ENCODE measurements at places on chromosomes 7 and 10.
A peak's percentile ranks its signal among the peaks of the same experiment; 100 is the strongest.

DNA sequence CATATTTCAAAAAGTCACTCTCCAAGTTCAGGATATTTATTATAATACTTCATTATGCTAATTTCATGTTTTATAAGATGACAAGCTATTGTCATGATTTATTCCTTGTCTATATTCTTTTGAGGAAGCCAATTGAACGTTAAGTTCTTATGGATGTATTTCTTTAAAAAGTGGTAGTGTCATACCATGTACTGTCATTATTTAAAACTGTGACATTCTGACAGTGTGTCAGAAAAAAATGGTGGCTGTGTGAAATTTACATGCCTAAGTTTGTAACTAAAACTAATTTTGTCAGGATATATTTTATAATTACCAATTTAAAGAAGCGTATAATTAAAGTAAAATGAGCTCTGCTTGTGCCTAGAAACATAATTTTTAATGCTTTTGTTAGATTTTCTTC is 158.9 kb upstream of the HDAC9 start:
- no peak for DNase-seq

- peak; percentile 62 for DNase-seq
These were observed 49.9 kb downstream of the PWWP2B start for GRCh38 chr10:132446661-132447445.

GRCh38 chr7:35549781-35550180 is 145.2 kb downstream of the HERPUD2 start:
- no peak for DNase-seq

GRCh38 chr7:99221866-99222265 is 14.0 kb upstream of the KPNA7 start:
- no peak for DNase-seq

- no peak for DNase-seq
These were observed 40.3 kb upstream of the ARID5B start for GRCh38 chr10:61860964-61861758.

- no peak for DNase-seq
These were observed 42.1 kb upstream of the ANAPC16 start for GRCh38 chr10:72173619-72174296.

GRCh38 chr10:69801094-69801433 is 642 bp upstream of the COL13A1 start:
- peak; percentile 39 for DNase-seq

DNA sequence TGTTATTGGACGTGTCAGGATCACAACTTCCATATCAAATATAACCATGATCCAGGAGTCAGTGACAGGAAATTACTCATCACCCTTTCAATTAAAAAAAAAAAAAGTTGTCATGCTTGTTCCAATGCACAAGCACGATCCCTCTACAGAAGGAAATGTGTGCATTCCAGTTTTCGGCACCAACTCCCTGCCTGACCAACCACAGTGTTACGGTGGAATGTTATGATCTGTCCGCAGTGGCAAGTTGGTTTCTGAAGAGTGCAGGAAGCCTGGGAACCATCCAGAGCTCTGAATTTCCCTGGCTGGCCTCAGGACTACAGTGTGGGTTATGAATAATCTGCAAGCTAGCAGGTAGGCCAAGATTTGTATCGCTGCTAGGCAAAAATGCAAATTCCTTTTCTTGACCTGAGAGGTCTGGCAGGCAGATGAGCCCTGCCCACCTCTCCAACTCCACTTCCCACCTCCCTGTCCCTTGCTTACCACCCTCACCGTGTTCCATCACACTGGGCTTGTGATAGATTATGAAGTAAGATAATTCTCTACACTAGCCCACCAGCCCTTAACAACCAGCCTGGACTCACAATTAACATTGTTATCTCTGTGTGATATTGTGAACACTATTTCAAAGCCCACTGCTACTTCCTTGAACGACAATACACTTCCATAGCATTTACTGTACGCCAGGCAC is 20.4 kb downstream of the FRMPD2 start:
- no peak for DNase-seq

DNA sequence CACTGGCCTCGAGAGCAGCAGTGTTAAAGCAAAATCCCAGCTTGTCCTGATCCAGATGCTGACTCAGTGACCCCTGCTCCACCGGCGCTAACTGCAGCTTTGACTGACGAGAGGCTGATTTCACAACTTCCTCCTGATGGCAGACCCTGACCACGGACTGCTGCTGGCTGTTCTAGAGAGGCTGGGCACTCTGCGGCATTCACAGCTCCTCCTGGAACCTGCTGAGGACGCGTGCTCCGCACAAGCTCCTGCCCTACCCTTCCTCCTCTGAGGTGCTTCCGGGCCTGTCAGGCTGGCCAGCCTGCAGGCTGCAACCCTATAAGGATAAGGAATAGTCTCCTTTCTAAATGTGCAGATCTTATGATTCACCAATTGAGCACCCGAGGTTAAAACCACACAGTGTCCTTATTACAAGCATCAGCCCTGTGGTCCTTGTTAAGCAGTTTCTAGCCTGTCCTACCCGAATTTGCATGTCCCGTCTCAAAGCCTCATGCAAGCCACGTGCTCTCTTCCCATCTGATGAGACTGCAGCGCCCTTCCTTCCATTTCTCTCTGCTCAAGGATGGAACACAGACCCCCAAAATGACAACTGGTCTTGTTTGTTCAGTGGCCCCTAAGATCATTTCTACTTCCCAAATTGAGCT is 35.5 kb upstream of the NCAPG2 start:
- DNase-seq: no peak

DNA sequence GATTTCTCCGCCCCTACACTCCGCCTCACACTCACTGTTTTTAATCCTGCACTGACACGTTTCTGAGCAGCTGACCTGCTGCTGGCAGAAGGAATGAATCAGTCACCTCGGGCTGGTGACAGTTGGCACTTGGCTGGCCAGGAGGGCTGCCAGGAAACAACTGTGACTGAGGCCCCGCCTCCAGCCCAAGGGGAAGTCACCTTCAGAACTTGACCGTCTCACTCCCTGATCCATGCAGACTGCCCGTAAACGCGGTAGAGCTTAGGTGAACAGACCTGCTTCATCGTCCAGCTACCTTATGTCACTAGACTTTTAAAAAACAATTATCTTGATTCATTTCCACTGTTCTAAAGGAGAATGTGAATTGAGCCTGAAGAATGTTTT is 107.5 kb downstream of the DOCK1 start:
- no peak for DNase-seq

- DNase-seq: no peak
These were observed 416.1 kb downstream of the PARD3 start for GRCh38 chr10:34399013-34399412.

- DNase-seq: no peak
These were observed 174.1 kb downstream of the LRRN3 start for GRCh38 chr7:111264981-111265380.

DNA sequence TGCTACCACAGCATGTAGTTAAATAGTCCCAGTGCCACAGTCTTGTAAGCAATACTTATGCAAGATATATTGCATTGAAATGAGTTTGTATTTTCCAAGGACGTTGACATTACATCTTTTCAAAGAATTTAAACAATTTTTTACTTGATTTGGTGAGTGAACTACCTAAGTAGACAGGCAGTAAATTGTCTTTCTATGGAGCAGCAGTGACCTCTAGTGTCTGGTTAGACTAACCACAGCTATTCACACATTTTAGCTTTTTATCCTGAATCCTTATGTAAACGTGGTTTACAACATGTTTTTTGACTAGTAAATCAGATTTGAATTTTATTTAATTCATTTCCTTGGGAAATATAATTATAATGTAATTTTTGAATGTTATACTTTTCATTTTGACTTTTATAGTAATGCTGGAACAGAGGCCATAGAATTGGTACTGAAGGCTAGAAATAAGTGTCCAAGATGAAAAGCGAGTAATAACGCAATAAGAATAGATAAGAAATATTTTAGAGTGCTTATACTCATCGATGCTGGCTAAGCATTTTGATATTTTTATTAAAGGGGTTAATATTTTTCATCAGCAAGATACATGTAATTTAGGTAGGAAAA is 5.6 kb downstream of the LRRTM3 start:
- no peak for DNase-seq

- DNase-seq: no peak
These were observed 266.6 kb downstream of the DGKB start for GRCh38 chr7:14635955-14636354.

- no peak for DNase-seq
These were observed 15.9 kb upstream of the FAM171A1 start for GRCh38 chr10:15387021-15387420.

GRCh38 chr10:92742331-92743228 is 52.8 kb downstream of the HHEX start:
- no peak for DNase-seq

- no peak for DNase-seq
These were observed 379.2 kb upstream of the ZMIZ1 start for GRCh38 chr10:78689584-78689935.

DNA sequence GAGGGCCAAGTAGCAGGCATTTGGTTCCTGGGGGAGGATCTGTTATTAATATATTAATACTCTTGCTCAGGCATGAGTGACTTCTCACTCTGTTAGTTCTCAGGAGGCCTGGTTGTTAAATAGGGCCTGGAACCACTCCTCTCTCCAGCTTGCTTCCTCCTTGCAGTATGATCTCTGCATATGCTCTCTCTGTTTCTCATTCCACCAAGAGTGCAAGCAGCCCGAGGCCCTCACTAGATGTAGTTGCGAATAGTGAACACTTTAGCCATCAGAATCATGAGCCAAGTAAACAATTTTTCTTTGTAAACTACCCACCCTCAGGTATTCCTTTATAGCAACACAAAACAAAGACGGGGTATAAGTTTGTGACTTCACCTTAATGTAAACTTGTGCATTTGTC is 784.3 kb downstream of the DNAJB9 start:
- no peak for DNase-seq

GRCh38 chr7:90657481-90657880 is 61.4 kb downstream of the CDK14 start:
- no peak for DNase-seq

DNA sequence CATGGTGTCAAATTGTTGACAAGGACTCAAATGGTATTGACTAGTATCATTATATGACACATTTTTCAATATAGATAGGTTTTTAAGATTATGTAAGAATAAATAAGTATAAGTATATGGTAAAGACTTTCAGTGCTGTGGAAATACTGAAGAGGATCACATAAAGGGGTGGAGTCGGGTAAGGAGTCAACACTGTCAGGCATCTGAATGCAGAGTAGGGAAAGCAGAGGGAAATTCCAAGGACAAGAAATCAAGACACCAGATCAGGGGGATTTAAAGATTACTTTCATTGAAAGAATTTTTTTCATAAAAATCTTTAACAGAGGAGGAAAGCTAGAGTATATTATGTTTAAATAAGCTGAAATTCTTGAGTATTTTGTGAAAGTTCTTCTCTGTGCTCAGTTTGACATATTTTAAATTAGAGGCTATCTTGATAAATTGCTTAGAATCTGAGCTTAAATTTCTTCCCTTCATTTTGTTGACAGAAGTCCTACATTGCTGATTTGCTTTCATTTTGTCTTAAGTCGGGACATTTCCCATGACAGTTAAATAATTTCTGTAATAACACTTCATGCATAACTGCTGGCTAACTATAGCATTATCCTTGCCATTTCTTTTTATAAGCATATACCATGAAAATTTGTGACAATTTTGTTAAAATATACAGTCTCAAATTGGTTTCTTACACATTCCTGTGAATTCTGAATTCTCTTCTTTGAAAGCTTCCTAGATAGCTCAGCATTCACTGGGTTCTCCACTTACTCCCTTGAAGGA is 244.3 kb downstream of the PRKG1 start:
- no peak for DNase-seq

DNA sequence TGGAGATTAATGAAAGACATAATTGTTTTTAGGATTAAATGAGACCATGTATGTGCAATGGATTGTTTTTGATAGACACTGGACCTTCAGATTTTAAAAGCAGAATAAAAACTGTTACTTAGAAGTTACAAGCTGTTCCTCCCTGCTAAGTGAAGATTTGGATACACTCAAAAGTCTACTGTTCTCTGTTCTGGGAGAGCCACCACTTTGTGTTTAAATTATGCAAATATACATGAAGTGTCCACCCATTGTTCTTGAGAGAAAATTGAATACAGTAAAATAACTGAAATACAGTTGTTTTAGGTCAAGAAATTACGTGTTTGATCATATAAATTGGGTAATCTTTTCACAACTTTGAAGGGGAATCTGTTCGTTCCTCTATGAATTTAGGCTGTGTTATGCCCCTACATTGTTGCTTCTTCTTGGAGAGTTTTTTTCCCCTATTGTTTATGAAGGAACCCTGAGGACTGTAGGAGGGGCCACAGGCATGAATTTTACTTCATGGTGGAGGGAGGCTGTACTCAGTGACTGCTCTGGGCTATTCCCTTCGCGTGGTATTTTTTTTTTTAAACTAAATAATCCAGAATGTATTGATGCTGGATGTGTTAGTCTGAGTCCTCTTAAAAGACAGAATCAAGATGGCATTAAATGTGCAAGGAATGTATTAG is 18.6 kb upstream of the VCL start:
- no peak for DNase-seq

DNA sequence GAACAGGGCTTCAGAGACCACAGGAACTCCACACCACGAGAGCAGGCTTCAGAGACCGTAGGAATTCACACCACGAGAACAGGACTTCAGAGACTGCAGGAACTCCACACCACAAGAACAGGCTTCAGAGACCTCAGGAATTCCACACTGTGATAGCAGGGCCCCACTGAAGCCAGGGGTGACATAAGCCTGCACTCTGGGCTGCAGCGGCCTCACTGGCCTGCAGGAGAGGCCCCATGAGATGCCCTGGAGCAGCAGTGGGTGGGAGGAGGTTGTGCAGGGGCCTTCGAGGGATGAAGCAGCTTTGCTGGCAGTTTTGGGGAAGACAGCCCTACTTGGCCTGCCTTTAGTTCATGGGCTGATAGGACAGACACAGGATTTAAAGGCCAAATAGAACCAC is 614.7 kb downstream of the PTPRN2 start:
- DNase-seq: no peak

GRCh38 chr10:109922976-109923921 is at the start of gene XPNPEP1:
TSS of gene XPNPEP1 (minus strand) at chr10:109923511. CDS start at chr10:109923433, 78 bp downstream.
- peak; percentile 61 for DNase-seq

DNA sequence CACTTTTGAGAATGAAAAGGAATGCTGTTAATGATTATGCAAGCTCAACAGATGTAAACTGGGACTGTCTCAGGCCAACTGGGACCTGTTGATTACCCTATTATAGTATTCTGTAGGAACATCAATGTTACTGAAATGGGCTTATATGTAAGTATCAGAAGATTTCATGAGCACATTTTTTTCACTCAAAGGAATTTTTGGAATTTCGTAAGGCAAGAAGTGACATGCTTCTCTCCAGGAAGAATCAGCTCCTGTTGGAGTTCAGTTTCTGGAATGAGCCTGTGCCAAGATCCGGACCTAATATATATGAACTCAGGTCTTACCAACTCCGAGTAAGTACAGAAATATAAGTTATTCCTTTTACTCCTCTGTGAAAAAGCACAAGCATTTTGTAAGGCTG is 19.2 kb downstream of the NIPSNAP2 start:
- DNase-seq: no peak

DNA sequence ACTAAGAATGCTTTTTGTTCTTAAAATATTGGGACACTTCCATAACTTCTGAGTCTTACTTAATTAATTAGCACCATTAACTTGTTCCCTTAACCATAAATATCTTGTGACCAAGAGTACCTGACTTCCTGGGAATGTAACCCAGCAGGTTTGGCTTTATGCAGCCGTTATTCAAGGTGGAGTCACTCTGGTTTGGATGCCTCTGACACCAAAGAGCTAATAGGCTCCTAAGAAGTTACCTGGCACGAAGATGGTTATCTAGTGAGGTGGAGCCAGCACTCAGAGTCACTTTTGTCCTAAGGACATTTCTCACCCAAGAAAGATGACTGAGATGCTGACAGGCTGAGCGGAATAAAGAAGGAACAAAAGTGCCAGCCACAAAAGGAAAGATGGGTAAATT is 172.3 kb downstream of the C1GALT1 start:
- DNase-seq: no peak

- no peak for DNase-seq
These were observed 160.0 kb downstream of the HDAC9 start for GRCh38 chr7:18655506-18655905.

Data from activated CD4-positive, alpha-beta T cell treated with anti-CD3 and anti-CD28 coated beads for 24 hours (primary cell).